ENCODE measurements at places on chromosomes 11 and 22.

GRCh38 chr11:106231591-106231990 lies 154.1 kb downstream of the AASDHPPT start:
- DNase-seq, result no peak

GRCh38 chr11:19679952-19680828 lies 32.4 kb upstream of the NAV2 start:
- DNase-seq, result no peak

- peak; percentile 58 for DNase-seq
Observed at GRCh38 chr11:63906585-63906984, 10.4 kb downstream of the RCOR2 start.

DNA sequence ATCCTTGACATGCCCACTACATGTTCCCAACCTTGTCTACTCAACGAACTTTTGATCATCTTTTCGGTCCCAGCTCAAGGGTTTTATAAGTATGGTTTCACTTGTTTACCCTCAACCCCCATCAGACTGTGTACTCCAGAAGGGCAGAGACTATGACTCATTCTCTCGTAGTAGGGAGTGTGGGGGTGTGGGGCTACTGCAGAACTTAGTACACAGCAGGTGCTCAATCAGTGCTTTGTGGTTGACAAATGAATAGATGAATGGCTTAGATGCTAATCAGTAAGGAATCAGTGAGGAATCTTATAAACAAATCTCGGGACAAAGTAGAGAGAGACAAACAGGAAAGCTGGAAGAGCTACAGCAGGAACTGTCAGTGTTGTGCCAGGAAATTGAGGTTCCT lies 151.7 kb upstream of the PLET1 start:
- no peak for DNase-seq

- no peak for DNase-seq
Observed at GRCh38 chr11:3000032-3000961, 8.2 kb upstream of the NAP1L4 start.

GRCh38 chr22:46731246-46732040 lies 6.6 kb downstream of the CERK start:
- DNase-seq, result no peak

- DNase-seq, result no peak
Observed at GRCh38 chr22:38479096-38479837, 11.4 kb downstream of the KDELR3 start.
